HFF-Myc (cell line): ENCODE measurements at places on chromosomes 5 and 9.

DNA sequence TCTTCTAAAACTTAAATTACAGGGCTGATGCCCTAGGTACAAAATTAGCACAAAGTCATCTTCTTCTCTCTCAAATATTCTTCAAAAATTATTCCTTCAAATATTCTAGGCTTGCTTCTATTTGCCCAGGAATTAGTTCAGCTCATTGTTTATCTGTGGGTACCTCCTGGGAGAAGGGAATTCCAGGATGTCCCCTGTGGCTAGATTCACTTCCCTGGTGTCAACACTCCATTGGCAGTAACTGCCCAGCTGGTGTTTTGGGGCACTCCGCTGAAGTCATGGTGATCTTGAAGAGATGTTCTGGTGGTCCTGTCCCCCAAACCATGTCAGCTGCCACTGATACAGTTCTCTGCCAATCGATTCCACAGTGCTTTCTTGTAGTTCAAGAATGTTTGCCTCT, 26.2 kb upstream of the TGFBR1 start:
- DNase-seq = no peak

- DNase-seq = no peak
Measured at GRCh38 chr5:16057277-16057676, 122.3 kb downstream of the MARCHF11 start.

DNA sequence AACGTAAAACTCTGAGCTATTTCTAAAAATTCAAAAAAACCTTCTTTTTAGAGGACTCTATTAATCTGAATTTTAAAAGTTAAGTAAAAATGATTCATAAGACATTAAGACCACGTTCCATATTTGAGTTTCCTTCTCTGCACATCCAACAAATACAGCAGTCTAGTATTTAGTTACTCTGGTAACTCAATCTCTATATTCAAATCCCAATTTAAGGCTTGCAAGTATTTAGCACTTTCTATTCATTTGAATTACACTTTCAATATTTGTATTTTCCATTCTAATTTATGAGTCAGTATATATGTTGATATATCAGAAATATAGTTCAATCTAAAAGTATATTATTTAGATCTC, 17.7 kb downstream of the RFX3 start:
- DNase-seq = no peak

- no peak for DNase-seq
Measured at GRCh38 chr5:17229313-17229712, 11.9 kb downstream of the BASP1 start.

- no peak for DNase-seq
Measured at GRCh38 chr5:169706071-169706470, 69.0 kb downstream of the DOCK2 start.

GRCh38 chr5:91850031-91850430, 466.9 kb upstream of the ARRDC3 start:
- DNase-seq = no peak

GRCh38 chr5:147411359-147412319, 98.2 kb downstream of the DPYSL3 start:
- DNase-seq = no peak

- DNase-seq = no peak
Measured at GRCh38 chr9:123866497-123866896, 63.4 kb downstream of the DENND1A start.

- DNase-seq = no peak
Measured at GRCh38 chr5:158033724-158034123, 174.8 kb upstream of the CLINT1 start.

DNA sequence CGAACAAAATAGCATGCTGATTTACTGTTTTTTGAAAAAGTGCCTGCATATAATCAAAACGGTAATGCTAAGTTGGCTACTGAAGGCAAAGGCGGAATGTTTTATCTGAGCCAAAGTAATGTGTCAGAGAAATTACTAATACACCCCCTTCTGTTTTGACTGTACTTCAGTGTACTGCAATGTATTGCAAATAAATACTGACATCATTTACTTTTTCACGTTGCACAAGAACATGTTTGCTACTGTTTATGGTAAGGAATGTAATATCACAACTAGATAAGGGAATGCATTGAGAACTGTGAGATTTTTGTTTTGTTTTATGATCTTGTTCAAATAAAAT, 813 bp upstream of the AGTPBP1 start:
- DNase-seq = no peak

DNA sequence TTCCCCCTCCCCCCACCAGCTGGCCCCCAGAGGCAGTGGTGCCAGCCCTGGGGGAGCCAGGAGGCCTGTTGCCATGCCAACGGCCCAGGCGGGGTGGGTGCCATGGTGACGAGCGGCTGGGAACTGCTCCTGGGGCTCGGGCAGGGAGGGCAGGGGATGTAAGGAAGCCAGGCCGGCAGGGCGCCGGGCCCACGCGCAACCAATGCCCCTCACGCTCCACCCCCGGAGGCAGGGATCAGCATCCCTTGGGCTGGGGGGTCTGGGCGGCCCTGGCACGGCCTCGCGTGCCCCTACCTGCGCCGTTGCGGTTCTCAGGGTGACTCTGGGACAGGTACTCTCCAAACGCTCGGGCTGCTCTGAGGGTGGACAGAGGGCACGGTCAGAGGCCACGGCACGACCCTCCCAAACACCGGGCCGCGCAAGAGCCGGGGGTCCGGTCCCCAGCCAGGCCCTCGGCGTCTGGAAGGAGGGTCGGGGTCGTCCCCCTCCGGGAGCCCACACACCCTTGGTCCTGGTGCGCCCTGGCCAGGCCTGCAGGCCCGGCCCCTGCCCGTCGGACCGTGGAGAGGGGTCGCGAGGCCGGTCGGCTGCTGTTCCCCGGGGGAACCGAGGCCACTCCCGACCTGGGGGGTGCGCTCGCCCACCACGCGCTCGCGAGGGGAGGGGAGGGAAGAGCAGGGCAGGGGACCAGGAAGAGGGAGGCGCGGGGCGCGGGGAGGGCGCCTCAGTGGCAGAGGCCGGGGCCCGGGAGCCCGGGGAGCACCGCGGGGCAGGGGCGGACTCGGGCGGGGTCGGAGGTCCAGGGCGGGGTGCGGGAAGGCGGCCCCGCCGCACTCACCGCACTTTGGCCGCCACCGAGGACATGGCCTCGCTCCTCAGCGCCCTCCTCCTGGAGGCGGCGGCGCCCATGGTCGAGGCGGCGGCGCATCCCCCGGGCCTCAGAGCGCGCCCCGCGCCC, 661 bp downstream of the NSMF start:
- no peak for DNase-seq

DNA sequence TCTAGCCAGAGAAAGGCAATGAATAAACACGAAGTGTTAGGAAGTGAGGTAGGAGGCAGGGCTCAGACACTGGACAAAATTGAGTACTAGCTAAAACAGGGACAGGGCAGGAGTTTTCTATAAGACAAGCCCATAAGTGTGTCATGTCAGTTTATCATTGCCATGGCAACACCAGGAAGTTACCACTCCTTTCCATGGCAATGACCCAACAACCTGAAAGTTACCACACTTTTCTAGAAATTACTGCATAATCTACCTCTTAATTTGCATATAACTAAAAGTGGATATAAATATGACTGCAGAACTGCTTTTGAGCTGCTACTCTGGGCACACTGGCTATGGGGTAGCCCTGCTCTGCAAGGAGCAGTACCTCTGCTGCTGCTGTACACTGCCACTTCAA, 442.5 kb upstream of the COX7C start:
- no peak for DNase-seq
